ENCODE measurements at places on chromosomes 6 and 20.

- no peak overlapping the region for H3K27ac ChIP-seq
- no peak for DNase-seq
- no peak overlapping the region for H3K4me3 ChIP-seq
- no peaks in the 10 kb centered on the region for H3K27me3 ChIP-seq
- H3K4me1 ChIP-seq, result no peaks in the 10 kb centered on the region
Measured at GRCh38 chr6:113526553-113526952, 330.6 kb upstream of the MARCKS start.

- peak within 1 kb of the TSS; percentile 43 for H3K4me3 ChIP-seq
- peaks cover 18% of the 10 kb centered on the region for H3K36me3 ChIP-seq
- peak; percentile 84 for DNase-seq
- no peaks in the 10 kb centered on the region for H3K27me3 ChIP-seq
Measured at GRCh38 chr20:3781153-3781910, at the start of gene SPEF1. Gene SPEF1 (minus strand): TSS chr20:3781448. CDS start chr20:3781287, 161 bp downstream.

GRCh38 chr20:62832212-62832922, 15.5 kb downstream of the COL9A3 start:
- H3K4me1 ChIP-seq, result peaks cover 26% of the 10 kb centered on the region
- H3K27ac ChIP-seq, result no peak overlapping the region
- H3K27me3 ChIP-seq, result no peaks in the 10 kb centered on the region
- DNase-seq, result peak; percentile 73
- no peaks in the 10 kb centered on the region for H3K36me3 ChIP-seq

DNA sequence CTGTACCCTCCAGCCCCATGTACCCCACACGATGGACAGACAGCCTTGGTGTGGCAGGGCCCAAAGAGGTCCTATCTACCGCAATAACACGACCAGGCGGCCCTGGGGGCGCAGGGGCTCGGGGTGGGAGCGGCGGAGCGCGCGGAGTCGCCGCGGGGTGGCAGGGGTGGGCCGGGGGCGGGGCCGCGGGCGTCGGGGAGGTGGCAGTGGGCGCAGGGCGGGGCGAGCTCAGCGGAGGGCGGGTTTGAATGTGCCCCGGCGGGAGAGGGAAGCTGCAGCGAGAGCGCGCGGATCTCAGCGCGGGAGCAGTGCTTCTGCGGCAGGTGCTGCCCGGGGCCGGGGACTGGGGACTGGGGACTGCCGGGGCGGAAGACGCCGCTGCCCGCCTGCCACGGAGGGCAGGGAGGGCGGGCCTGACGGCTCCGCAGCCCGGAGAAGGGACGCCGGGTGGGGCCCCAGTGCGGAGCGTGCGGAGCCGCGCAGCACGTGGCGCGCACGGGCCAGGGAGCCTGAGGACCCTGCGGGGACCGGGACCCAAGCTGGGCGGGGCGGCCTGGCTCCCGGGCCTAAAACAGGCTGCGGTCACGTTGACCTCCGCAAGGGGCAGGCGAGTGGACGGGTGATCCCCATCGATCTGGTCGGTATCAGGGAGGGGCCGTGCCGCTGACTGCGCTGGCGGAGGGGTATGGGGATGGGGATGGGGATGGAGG, at the start of gene SLC29A1:
TSS of gene SLC29A1 (plus strand) at position 277 of the 710 bp plus-strand sequence. CDS start 3,719 bp downstream, outside the sequence.
- H3K27ac ChIP-seq, result peak within 1 kb of the TSS; percentile 88
- no peaks in the 10 kb centered on the region for H3K27me3 ChIP-seq
- H3K36me3 ChIP-seq, result no peaks in the 10 kb centered on the region
- H3K4me3 ChIP-seq, result peak within 1 kb of the TSS; percentile 54

GRCh38 chr20:63738687-63739129, 868 bp upstream of the SLC2A4RG start:
- peak overlapping the region; percentile 11 for H3K4me3 ChIP-seq
- peak overlapping the region; percentile 84 for H3K27ac ChIP-seq
- H3K27me3 ChIP-seq, result no peaks in the 10 kb centered on the region
- peaks cover 7% of the 10 kb centered on the region for H3K36me3 ChIP-seq
- DNase-seq, result peak; percentile 75

- H3K27ac ChIP-seq, result no peak overlapping the region
- H3K4me1 ChIP-seq, result no peaks in the 10 kb centered on the region
- no peak overlapping the region for H3K4me3 ChIP-seq
- H3K36me3 ChIP-seq, result no peaks in the 10 kb centered on the region
Measured at GRCh38 chr20:25338112-25339023, 52.3 kb downstream of the ABHD12 start.

GRCh38 chr6:130598021-130598989, 228.9 kb upstream of the SMLR1 start:
- no peak overlapping the region for H3K4me3 ChIP-seq
- H3K27me3 ChIP-seq, result no peaks in the 10 kb centered on the region
- no peaks in the 10 kb centered on the region for H3K4me1 ChIP-seq
- DNase-seq, result no peak

GRCh38 chr6:113475392-113475791, 381.8 kb upstream of the MARCKS start:
- no peaks in the 10 kb centered on the region for H3K4me1 ChIP-seq
- H3K36me3 ChIP-seq, result no peaks in the 10 kb centered on the region
- no peaks in the 10 kb centered on the region for H3K27me3 ChIP-seq

- H3K27ac ChIP-seq, result no peak overlapping the region
- no peak overlapping the region for H3K4me3 ChIP-seq
- H3K4me1 ChIP-seq, result no peaks in the 10 kb centered on the region
- no peaks in the 10 kb centered on the region for H3K27me3 ChIP-seq
- no peak for DNase-seq
Measured at GRCh38 chr6:39369987-39370386, 47.5 kb upstream of the KCNK16 start.

DNA sequence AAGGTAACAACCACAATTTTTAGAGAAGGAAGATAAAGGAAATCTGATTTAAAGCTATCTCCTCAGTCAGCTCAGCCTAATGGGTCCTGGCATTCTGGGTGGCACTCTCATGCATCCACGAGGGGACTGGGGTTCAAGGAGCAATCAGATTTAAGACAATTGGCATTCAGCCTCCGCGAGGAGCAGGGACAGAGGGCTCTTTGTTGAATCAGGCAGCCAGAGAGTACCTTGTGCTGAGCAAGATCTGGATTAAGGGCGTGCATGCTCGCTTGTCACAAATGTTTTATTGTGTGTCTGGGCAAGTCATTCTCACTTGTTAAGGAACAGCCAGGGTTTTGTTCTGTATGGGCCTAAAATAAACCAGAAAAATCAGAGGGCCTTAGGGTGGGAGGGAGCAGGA, 475.3 kb upstream of the NRSN1 start:
- no peak overlapping the region for H3K27ac ChIP-seq
- DNase-seq, result no peak
- no peaks in the 10 kb centered on the region for H3K27me3 ChIP-seq
- H3K36me3 ChIP-seq, result no peaks in the 10 kb centered on the region
- no peaks in the 10 kb centered on the region for H3K4me1 ChIP-seq

DNA sequence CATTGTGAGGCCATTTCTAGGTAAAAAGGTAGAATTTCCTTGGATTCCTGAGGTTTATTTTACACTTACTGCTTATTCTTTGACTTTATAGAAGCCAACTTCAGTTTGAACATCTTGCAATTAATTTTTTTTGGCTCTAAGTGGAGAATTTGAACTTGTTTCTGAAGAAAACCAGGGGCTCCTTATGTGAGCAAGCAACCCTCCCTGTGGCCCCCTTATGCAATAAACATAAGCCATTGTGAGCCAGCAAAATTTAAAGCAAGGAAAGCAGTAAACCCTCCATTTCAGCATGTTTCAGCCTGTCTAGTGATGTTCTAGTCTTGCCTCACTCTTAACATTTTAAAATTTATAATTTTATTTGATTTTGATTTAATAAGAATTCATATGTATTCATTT, 5.6 kb downstream of the HLA-F start:
- DNase-seq, result no peak
- H3K27ac ChIP-seq, result no peak overlapping the region
- H3K36me3 ChIP-seq, result peaks cover 46% of the 10 kb centered on the region
- H3K4me1 ChIP-seq, result peaks cover 18% of the 10 kb centered on the region

DNA sequence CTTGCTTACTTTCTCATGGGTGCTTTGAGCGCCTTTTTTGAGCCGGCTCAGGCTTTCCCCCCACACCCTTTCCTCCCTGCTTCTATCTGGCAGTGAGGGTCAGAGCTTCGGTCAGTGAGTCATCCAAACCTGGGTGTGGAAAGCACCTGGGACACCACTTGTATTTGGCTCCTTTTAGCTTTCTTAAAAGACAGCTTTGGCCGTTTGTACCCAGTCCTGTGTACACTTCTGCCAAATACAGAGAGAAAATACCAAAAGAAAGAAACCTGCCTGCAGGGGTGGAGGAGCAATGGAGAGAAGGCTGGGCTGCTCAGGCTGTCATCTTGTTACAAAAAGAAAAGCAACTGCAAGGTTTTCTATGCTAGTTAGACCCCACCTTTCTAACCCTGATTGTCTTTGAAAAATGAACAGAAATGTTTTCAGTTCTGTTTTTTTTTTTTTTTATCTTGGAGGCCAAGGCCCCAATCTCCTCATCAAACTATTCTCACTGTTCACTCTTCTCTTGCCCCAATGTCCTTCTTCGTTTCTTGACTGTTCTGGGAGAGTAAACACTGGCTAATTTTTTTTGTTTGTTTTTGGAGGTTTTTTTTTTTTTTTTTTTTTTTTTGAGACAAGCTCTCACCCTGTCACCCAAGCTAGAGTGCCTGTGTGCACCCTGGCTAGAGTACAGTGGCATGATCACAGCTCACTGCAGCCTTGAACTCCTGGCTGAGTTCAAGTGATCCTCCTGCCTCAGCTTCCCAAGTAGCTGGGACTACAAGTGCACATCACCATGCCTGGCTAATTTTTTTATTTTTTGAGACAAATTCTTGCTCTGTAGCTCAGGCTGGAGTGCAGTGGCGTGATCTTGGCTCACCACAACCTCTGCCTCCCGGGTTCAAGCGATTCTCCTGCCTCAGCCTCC, 76.4 kb downstream of the SSR1 start:
- no peak overlapping the region for H3K4me3 ChIP-seq
- H3K36me3 ChIP-seq, result no peaks in the 10 kb centered on the region
- peaks cover 26% of the 10 kb centered on the region for H3K4me1 ChIP-seq

- peaks cover 58% of the 10 kb centered on the region for H3K4me1 ChIP-seq
- peak overlapping the region; percentile 59 for H3K4me3 ChIP-seq
- H3K27me3 ChIP-seq, result peaks cover 57% of the 10 kb centered on the region
- H3K36me3 ChIP-seq, result no peaks in the 10 kb centered on the region
- peak; percentile 82 for DNase-seq
Measured at GRCh38 chr6:3231247-3232016, 4.0 kb upstream of the TUBB2B start.

DNA sequence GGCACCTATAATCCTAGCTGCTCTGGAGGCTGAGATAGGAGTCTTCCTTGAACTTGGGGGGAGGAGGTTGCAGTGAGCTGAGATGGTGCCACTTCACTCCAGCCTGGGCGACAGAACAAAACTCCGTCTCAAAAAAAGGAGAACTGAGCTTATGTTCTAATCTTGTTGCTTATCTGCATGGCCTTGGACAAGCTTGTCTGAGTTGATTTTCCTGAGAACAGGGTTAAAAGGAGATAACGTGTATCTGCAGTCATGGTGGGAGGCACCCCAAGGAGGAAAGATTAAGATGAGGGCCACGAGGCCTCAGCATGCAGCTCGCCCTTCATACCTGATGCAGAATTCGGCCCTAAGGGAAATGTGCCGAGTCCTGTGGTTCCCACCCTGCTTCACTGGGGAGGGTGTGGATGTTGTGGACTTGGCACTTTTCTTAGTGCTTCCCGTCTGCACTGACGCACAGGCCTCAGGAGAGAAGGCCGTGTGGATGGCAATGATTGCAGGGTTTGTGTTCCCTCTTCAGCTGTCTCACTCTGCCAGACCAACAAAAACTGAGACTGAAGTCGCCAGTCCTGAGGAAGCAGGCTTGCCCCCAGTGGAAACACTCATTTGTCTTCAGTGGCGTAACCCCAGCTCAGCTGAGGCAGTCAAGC, 56.3 kb downstream of the EZR start:
- DNase-seq, result no peak
- H3K4me3 ChIP-seq, result no peak overlapping the region
- H3K4me1 ChIP-seq, result no peaks in the 10 kb centered on the region

DNA sequence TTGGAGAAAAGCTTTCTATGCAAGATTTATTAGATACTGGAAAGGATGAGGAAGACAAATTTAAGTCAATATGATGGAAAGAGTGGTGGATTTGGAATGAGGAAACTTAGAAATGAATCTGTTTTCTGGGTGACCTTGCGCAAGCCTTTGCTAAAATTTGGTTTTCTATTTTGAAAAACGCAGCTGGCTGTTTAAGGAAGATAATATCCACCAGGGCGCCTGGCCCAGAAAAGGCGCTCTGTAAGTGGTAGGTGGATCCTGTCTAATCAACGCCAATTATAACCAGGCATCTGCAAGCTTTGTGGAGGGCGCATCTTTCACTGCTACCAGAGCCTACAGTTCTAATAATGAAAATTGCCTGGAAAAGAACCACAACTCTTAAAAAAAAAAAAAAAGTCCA, 398 bp upstream of the SPATS1 start:
- H3K36me3 ChIP-seq, result no peaks in the 10 kb centered on the region
- DNase-seq, result no peak
- no peak overlapping the region for H3K27ac ChIP-seq
- peaks cover 11% of the 10 kb centered on the region for H3K27me3 ChIP-seq

DNA sequence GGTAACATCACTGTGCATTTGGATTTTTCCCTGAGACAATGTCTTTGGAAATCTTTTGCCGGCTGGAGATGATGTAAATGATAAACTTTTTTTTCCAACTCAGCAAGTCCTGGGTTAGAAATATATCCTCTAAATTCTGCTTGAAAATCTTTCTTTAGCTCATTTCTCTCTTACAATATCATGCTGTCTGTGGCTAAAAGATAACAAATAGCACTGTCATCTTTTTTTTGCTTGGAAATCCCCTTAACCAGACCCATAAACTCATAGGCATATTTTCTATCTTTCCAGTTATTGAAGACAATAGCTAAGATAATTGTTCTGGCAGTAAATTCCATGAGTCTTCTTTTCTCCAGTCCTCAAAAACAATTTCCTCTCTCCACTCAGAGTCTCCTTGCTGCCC, 481.5 kb downstream of the NKAIN2 start:
- H3K4me3 ChIP-seq, result no peak overlapping the region
- no peaks in the 10 kb centered on the region for H3K4me1 ChIP-seq
- H3K27me3 ChIP-seq, result no peaks in the 10 kb centered on the region
- no peaks in the 10 kb centered on the region for H3K36me3 ChIP-seq
- DNase-seq, result no peak

DNA sequence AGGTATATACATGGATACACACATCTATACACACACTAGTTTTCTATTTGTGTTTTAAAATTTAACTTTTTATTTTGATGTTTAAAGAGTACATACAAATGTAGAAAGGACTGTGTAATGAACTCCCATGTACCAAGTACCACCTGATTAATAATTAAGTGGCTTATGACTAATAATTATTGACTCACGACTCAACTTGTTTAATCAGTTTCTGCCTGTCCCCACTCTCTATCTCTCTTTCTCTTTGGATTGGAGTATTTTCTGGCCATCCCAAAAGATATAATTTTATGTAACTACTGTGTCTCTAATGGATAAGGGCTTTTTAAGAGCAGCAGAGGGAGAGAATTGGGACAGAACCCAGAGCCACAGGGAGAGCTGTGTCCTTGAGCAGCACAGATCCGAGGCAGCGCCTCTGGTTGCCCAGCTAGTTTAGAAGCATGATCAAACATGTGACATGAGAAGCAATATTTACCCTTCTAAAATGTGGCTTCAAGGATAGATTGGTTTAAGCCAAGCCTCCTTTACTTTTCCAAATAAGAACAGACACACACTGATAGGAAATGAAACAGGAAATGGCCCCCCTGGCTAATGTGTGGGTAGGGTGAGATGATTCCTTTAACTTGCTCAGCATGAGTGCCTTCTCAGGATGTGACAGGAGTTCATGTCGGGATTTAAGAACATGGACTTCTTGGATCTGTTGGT, 81.0 kb downstream of the ERMARD start:
- no peak overlapping the region for H3K27ac ChIP-seq
- no peaks in the 10 kb centered on the region for H3K36me3 ChIP-seq
- no peaks in the 10 kb centered on the region for H3K27me3 ChIP-seq
- peaks cover 6% of the 10 kb centered on the region for H3K4me1 ChIP-seq
